ENCODE measurements at places on chromosomes 11 and 22.

DNA sequence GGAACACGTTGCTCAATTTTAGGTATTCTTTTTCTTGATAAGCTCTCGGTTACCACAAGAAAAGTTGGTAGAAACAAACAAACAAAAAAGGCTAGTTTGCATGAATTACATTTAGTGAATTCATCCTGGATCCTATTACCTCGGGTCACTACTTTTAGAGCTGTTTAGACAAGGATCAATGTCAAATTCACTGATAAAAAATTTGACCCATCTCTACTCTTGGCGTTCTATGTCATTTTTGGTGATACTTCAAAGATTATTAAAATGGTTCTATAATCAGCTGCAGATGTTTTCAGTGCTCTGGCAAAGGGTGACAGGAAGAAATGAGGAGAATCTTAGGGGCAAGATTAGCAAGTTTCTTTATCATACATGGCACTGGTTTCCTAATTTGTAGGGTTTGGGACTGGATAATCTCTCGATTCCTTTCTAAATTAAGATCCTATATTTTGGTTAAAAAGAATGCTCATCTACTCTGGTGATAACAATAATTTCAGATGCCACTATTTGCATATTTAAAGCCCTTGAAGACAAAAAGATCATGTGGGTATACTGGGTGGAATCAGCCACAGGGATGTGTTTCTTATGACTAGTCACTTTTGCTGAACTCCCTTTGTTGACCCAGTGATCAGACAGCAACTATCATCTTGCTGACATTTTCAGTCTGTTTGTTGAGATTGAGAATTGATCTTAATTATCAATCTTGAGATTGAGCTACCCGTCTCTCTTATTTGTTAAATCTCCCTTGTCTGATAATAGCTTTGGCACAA is 442.9 kb downstream of the AASDHPPT start:
- no peak for DNase-seq

DNA sequence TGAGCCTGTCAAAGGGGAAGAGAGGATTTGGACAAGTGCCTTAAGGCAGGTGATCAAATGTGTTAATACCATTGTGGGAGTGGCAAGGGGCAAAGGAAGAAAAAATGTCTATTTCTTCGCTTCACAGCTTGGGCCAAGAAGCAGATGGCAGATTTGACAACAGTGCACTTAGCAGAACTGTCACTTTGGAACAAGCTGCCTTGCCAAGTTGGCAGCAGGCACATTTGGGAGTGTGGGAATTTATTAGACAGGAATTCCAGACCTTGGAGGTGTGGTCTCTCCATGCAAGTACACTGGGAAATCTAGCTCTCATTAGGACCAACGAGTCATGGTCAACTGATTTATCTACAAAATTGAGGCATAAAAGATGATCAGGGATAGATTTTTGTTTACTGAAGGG is 265.1 kb downstream of the NELL1 start:
- DNase-seq: no peak

- DNase-seq: no peak
Measured at GRCh38 chr22:38569181-38569971, 607 bp downstream of the DMC1 start.

- no peak for DNase-seq
Measured at GRCh38 chr22:48376428-48376827, 1451.2 kb downstream of the BRD1 start.

GRCh38 chr11:44610186-44610955 is 44.9 kb downstream of the CD82 start:
- no peak for DNase-seq

DNA sequence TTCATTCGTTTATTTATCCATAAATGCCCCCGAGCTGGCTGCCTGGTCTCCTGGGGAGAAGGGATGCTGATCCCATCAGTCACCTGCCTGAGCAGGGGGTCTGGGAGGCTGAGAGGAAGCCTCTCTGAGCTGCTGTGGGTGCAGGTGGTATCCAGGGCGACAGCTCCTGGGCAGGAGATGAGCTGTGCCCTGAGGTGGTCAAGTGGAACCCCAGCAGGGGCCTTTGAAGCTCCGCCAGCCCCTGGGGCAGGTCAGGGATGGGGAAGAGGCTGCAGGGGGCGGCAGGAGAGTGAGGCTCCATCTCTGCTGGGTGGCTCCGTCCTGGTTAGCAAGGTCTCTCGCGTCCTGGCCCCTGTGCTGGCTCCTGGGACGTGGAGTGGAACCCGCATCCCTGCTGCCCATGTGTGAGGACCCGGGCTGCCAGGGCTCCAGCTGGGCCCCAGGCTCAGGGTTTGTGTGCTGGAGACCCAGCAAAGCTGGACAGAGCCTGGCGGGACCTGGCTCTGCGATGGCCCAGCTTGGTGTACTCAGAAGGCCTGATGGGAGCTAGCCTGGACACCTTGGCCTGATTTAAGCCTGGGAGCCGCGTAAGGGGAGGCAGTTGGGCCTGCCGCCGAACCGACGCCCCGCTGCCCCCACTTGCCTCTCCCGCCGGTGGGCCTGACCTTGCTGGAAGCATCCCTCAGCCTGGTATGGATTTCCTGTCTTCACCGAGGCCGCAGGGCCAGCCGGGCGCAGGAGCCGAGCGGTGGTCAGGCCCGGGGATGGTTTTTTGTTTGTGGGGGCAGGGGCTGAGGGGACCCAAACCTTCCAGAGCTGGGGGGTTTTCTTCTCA is 44.5 kb downstream of the RTN4R start:
- no peak for DNase-seq

GRCh38 chr11:116167706-116168458 is 604.9 kb downstream of the BUD13 start:
- DNase-seq: no peak

- no peak for DNase-seq
Measured at GRCh38 chr22:42367980-42368378, 64.2 kb downstream of the NFAM1 start.

DNA sequence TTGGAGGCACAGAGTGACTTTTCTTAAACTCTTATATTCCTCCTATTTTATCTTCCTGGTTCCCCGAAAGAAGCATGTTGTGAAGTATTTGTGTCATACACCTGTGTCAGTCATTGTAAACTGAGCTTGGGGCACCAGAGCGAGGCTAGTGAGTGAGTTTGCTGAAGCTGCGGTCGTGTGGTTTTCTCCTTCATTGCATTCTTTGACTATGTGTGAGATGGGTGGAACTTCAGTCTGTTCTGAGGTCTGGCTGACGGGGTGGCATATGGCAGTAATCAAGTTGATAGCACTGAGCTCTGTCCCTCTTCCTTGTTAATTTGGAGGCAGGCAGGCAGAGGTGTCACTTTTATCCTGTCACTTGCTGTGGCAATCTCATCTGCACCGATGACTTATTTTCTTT is 4.2 kb downstream of the VPS26B start:
- no peak for DNase-seq

- DNase-seq: no peak
Measured at GRCh38 chr11:9957072-9957471, 293.2 kb downstream of the SWAP70 start.

GRCh38 chr11:60864856-60865513 is 2.4 kb upstream of the ZP1 start:
- DNase-seq: no peak

GRCh38 chr11:62999156-62999555 is 14.4 kb upstream of the SLC22A6 start:
- no peak for DNase-seq

DNA sequence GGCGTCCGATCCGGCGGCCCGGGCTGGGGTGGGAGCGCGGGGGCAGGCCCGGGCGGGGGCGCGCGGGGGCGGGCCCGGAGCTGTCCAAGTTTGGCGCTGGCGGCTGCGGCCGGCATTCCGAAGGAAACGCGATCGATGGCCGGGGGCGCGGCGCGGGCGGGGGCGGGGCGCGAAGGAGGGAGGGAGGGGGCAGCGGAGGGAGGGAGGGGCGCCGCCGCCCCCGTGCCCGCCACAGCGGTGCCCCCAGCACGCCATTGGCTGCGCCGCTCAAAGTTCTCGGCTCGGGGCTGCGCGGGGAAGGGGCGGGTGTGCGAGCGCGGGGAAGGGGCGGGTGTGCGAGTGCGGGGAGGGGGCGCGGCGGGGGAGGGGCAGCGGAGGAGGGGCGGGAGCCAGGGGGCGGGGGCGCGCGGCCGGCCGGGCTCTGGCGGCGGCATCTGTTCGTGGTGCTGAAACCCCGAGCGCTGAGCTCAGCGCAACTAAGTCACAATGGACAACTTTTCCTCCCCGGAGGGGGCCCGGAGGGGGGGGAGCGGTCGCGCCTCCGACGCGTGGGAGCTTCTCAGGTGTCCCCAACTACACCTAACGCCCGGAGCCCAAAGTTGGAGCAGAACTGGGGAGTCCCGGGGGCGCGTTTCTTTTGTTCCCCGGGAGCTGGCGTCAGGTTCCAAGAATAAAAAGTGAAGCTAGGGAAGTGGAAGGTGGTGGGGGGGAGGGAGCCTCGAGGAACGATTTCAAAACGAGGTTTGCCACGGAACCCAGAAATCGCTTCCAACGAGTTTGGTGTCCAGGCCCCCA is 2.2 kb downstream of the PHF21B start:
- DNase-seq: peak; percentile 17
